ENCODE measurements at places on chromosomes 4 and X. TPM values are rescaled to one million over a fixed set of nuclear protein-coding genes. Genes with fewer than 3 reads are reported as not detected.

The SLITRK2 gene
- total RNA-seq, result not detected

The MMRN1 gene
- 0.05 TPM for total RNA-seq

The CCNA2 gene
- 81.1 TPM for total RNA-seq

The PWWP3B gene
- total RNA-seq, result 0.52 TPM

The GASK1B gene
- 0.23 TPM for total RNA-seq

The RPA4 gene
- total RNA-seq, result not detected

Measured in WTC11 (cell line).